ENCODE measurements at places on chromosomes 7 and 10. TPM values are rescaled to one million over a fixed set of nuclear protein-coding genes. Genes with fewer than 3 reads are reported as not detected.

The SEMA3D gene
- 1.4 TPM for total RNA-seq

The MOGAT3 gene
- total RNA-seq, result not detected

The GARIN1A gene
- 0.63 TPM for total RNA-seq

The FAM25A gene
- not detected for total RNA-seq

The SEMA3E gene
- total RNA-seq, result 0.07 TPM

The NOS3 gene
- 78.6 TPM for total RNA-seq

The MYO1G gene
- total RNA-seq, result 0.78 TPM

The SFTPA1 gene
- not detected for total RNA-seq

GRCh38 chr7:40697653-40698052 lies 562.8 kb downstream of the SUGCT start:
- H3K36me3 ChIP-seq, result no peaks in the 10 kb centered on the region
- no peak overlapping the region for H3K27ac ChIP-seq
- no peaks in the 10 kb centered on the region for H3K27me3 ChIP-seq
- no peak for DNase-seq

- H3K36me3 ChIP-seq, result no peaks in the 10 kb centered on the region
- no peaks in the 10 kb centered on the region for H3K4me1 ChIP-seq
- H3K27ac ChIP-seq, result peak overlapping the region; percentile 82
Observed at GRCh38 chr10:132422903-132423825, 26.2 kb downstream of the PWWP2B start.

- no peak overlapping the region for H3K4me3 ChIP-seq
- H3K36me3 ChIP-seq, result peaks cover 15% of the 10 kb centered on the region
- peak overlapping the region; percentile 90 for H3K27ac ChIP-seq
- no peaks in the 10 kb centered on the region for H3K27me3 ChIP-seq
- no peaks in the 10 kb centered on the region for H3K4me1 ChIP-seq
Observed at GRCh38 chr7:112986256-112987031, 100.2 kb downstream of the GPR85 start.

DNA sequence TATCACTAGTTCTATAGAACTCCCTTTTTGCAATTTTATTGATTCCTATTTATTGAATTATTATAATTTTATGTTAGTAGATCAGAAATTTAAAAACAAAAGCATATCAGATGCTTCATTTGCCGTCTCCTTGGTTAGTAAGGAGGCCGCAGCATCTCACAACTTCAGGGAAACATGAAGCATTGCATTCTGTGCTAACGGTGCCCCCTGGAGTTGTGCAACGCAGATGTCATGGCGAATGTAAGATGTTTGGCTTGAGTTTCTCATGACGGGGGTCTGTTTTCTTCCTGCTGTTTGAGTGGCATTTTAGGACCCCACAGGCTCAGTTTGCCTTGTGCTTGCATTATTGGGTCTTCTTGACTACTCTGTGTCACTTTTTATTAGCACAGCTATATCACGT lies 124.8 kb downstream of the CNNM2 start:
- no peak overlapping the region for H3K4me3 ChIP-seq
- H3K27me3 ChIP-seq, result no peaks in the 10 kb centered on the region
- H3K4me1 ChIP-seq, result no peaks in the 10 kb centered on the region
- no peaks in the 10 kb centered on the region for H3K36me3 ChIP-seq

DNA sequence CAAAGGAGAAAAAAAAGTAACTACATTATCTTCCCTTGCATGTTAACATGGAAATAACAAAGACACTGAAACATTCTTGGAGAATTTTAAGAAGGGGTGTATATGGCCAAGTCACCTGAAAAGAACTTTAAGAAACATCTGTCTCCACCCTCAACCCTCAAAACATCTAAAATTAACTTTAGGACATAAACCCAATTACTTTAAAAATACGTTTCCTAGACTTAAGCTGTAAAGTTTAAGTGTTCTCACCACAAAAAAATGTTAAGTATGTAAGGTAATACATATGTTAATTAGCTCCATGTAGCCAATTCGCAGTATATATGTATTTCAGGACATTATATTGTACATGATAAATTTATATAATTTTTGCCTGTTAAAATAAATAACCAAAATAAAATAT lies 71.1 kb upstream of the GLCCI1 start:
- no peak for DNase-seq
- no peaks in the 10 kb centered on the region for H3K27me3 ChIP-seq

GRCh38 chr10:60896033-60896432 lies 48.0 kb downstream of the RHOBTB1 start:
- no peak overlapping the region for H3K4me3 ChIP-seq
- H3K36me3 ChIP-seq, result no peaks in the 10 kb centered on the region
- no peaks in the 10 kb centered on the region for H3K4me1 ChIP-seq
- peak overlapping the region; percentile 63 for H3K27ac ChIP-seq
- H3K27me3 ChIP-seq, result no peaks in the 10 kb centered on the region

- H3K4me1 ChIP-seq, result no peaks in the 10 kb centered on the region
- H3K27ac ChIP-seq, result no peak overlapping the region
- DNase-seq, result peak; percentile 28
- no peaks in the 10 kb centered on the region for H3K27me3 ChIP-seq
- no peaks in the 10 kb centered on the region for H3K36me3 ChIP-seq
Observed at GRCh38 chr7:155962191-155962967, 150.1 kb upstream of the SHH start.

- no peaks in the 10 kb centered on the region for H3K36me3 ChIP-seq
- DNase-seq, result no peak
- H3K4me3 ChIP-seq, result peak overlapping the region; percentile 65
- peaks cover 8% of the 10 kb centered on the region for H3K4me1 ChIP-seq
- H3K27me3 ChIP-seq, result no peaks in the 10 kb centered on the region
- peak overlapping the region; percentile 52 for H3K27ac ChIP-seq
Observed at GRCh38 chr10:60778971-60779796, 906 bp downstream of the CDK1 start.

DNA sequence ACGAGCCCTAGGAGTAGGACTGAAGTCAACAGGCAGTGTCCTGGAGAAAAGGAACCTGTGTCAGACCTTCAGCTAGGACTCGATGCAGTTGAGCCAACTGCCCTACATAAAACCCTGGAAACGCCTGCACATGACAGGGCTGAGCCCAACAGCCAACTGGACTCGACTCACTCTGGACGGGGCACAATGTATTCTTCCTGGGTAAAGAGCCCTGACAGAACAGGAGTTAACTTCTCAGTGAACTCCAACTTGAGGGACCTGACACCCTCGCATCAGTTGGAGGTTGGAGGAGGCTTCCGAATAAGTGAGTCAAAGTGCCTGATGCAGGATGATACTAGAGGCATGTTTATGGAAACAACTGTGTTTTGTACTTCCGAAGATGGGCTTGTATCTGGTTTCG lies 93.5 kb downstream of the KMT2E start:
- H3K27ac ChIP-seq, result no peak overlapping the region
- H3K4me1 ChIP-seq, result peaks cover 7% of the 10 kb centered on the region
- peaks cover 100% of the 10 kb centered on the region for H3K36me3 ChIP-seq
- no peaks in the 10 kb centered on the region for H3K27me3 ChIP-seq
- no peak for DNase-seq

DNA sequence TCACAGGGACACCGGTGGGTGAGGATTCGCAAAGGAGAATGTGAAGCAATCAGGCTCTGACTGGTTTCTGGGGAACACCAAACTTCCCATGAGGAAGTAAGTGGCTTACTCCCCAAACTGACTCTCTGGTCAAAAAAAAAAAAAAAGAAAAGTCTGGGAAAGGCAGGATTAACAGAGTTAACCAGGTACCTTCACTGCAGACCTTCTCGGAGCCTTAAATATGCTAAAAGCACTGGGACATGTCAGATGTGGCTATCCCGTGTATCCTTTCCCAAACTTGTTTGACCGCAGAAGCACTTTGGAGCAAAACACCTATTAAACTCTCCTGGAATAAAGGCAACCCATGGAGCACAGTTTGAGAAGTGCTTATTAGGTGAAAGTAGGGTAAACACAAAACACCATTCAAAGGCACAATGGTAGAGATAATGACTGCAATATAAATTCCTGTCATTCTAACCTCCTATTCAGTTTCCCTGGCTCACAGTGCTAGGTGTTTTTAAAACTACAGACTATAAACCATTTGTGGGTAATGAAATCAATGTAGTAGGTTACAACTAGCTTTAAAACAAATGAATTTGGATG lies 44.1 kb upstream of the MXI1 start:
- DNase-seq, result no peak
- H3K27ac ChIP-seq, result no peak overlapping the region
- no peak overlapping the region for H3K4me3 ChIP-seq
- H3K27me3 ChIP-seq, result peaks cover 7% of the 10 kb centered on the region
- H3K36me3 ChIP-seq, result no peaks in the 10 kb centered on the region
- peaks cover 5% of the 10 kb centered on the region for H3K4me1 ChIP-seq

GRCh38 chr7:51027106-51027934 lies 244.6 kb upstream of the GRB10 start:
- no peak overlapping the region for H3K4me3 ChIP-seq
- peak; percentile 21 for DNase-seq
- no peaks in the 10 kb centered on the region for H3K36me3 ChIP-seq
- no peak overlapping the region for H3K27ac ChIP-seq
- no peaks in the 10 kb centered on the region for H3K27me3 ChIP-seq

GRCh38 chr7:42662862-42663261 lies 249.0 kb downstream of the C7orf25 start:
- no peak overlapping the region for H3K27ac ChIP-seq
- no peaks in the 10 kb centered on the region for H3K27me3 ChIP-seq
- H3K4me1 ChIP-seq, result no peaks in the 10 kb centered on the region
- H3K36me3 ChIP-seq, result no peaks in the 10 kb centered on the region
- H3K4me3 ChIP-seq, result no peak overlapping the region

- no peak overlapping the region for H3K27ac ChIP-seq
- no peak for DNase-seq
- H3K27me3 ChIP-seq, result no peaks in the 10 kb centered on the region
- no peak overlapping the region for H3K4me3 ChIP-seq
- H3K4me1 ChIP-seq, result peaks cover 9% of the 10 kb centered on the region
Observed at GRCh38 chr10:106826716-106827115, 337.8 kb downstream of the SORCS1 start.

DNA sequence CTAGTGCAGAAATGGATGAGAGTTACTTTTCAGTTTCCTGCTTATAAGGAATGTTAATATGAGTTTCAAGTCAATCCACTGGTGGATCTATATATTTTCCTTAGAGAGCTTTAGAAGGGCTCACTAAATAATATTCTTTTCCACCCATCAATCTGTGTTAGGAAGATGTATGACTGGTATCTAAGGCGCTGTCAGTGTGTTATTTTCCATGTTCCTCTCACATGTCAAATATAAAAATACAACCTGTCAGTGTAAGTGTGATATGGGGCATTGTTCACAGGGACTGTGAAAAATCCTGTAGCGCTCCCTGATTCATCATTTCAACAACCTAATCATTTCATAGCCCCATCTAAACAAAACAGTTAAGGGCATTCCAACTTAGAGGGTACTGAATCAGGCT lies 203.1 kb downstream of the TMEM26 start:
- no peaks in the 10 kb centered on the region for H3K4me1 ChIP-seq
- no peak overlapping the region for H3K27ac ChIP-seq
- no peaks in the 10 kb centered on the region for H3K27me3 ChIP-seq
- H3K4me3 ChIP-seq, result no peak overlapping the region

GRCh38 chr7:129829737-129830631 lies 122.8 kb downstream of the UBE2H start:
- no peak for DNase-seq
- H3K27ac ChIP-seq, result peak overlapping the region; percentile 73
- peak overlapping the region; percentile 25 for H3K4me3 ChIP-seq
- no peaks in the 10 kb centered on the region for H3K27me3 ChIP-seq
